ENCODE measurements at places on chromosomes 2 and 18.

DNA sequence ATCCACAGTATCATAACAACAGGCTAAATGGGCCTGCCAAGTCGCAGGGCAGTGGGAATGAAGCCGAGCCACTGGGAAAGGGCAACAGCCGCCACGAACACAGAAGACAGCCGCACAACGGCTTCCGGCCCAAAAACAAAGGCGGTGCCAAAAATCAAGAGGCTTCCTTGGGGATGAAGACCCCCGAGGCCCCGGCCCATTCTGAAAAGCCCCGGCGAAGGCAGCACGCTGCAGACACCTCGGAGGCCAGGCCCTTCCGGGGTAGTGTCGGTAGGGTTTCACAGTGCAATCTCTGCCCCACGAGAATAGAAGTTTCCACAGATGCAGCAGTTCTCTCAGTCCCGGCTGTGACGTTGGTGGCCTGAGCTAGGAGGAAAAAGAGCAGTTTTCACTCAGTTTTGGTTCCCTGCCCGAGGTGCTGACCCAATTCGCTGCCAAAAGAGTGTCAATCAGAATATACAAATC is 32.2 kb downstream of the KCTD18 start:
- ATAC-seq = no peak

DNA sequence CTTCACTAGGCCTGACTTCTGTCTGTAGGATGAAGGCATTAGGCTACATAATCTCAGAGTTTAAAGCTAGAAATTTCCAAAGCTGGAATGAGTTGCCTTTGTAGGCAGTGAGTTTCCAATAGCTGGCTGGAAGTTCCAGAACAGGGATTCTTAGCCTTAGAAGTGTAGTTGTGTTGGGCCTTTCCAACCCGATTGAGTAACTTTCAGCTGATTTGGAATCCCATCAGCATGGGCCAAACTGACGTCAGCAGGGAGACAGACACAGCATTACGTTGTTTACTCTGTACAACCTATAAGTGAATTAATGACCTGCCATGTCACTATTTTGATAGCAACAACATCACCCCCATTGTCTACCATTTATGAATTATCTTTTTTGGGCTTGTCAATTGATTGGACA is 56.9 kb downstream of the SETBP1 start:
- no peak for ATAC-seq

DNA sequence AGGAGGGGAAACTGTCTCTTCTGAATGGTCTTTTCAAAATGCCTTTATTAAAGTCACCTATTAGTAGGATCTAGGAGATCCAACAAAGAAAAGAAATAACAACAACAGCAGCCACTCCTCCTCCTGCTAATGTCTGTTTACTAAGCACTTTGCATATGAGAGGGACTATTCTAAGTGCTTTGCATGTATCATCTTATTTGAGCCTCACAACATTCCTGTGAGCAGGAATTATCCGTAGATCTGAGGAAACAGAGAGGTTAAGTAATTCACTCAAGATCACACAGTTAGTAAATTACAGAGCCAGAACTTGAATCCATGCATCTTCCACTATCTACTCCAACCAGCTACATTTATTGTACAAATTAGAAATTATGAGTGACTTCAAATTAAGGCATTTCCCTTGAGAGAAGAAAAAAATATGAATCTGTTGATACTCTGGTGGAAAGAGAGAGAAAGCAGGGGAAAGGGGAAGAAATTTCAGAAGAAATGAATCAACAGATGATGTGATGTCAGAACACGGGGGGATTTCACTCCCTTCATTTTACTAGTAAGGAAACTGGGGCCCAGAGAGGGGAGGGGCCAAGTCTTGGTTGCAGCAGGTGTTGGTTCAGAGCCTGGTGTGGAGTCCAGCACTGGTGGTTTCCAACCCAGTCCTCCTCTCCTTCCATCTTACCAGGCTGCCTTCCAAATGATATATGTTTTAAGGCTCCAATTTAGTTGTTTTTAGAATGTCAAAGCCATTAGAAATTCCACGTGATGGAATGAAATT is 49.7 kb downstream of the TSN start:
- no peak for ATAC-seq

- no peak for ATAC-seq
Observed at GRCh38 chr2:10019174-10019573, 24.2 kb upstream of the KLF11 start.

DNA sequence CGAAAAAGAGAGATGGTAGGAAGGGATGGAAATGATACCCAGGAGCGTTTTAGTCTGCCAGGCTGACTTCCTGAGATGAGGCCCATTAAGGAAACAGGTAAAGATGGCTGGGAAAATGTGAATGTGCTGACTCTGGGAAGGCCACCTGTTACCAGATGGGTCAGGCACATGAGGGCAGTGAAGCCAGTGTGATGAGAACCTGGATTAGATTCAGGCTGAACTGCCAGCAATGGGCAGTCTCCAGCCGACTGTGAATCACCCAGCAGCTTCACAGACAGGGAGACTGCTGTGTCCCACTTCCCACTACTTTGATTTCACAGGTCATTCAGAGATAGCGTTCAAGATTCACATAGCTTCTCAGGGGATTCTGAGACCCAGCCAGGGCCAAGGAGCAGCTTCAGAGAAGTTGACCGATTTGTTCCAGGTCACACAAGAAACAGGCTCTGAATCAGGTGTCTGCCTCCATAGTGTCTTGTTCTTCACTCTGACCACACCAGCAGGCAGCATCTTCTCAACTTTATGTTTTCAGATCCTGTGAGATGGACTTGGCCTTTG is 26.4 kb downstream of the CAPN13 start:
- ATAC-seq = no peak

Data from esophagus mucosa (tissue), 1 donor.